ENCODE measurements at places on chromosomes 4 and X.
A peak's percentile ranks its signal among the peaks of the same experiment; 100 is the strongest.

- no peak for DNase-seq
Measured at GRCh38 chr4:11748164-11748872, 319.6 kb upstream of the HS3ST1 start.

DNA sequence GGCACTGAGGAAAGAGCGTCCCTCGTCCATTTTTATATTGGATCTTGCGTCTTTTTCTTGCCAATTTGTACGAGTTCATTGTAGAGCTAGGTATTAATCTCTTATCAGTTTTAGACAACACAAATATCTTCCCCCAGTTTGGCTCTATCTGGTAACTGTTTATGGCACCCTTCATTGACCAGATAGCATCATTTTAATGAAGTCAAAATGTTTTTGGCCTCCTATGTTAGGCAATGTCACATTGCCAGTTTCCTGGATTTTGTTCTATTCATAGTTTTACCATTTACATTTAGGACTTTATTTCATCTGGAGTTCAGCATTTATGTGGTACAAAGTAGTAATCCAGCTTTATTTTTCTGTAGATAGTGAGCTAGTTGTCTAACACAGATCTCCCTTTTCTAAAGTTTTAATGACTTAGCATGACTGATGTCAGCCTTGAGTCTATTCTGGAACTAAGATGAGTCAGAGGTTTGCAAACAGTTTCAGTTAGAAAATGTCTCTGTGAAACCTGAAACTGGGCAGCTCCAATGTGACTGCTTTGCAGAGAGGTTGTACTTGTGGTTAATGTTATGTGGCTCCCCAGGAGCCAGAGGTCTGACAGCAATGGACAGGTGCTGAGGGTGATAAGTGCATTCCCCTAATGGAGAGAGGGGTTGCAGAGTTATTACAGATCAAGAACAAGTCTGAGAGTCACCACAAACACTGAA, 5.3 kb upstream of the STBD1 start:
- peak; percentile 72 for DNase-seq

- DNase-seq = no peak
Measured at GRCh38 chr4:69753686-69754085, 6.7 kb downstream of the SULT1B1 start.

DNA sequence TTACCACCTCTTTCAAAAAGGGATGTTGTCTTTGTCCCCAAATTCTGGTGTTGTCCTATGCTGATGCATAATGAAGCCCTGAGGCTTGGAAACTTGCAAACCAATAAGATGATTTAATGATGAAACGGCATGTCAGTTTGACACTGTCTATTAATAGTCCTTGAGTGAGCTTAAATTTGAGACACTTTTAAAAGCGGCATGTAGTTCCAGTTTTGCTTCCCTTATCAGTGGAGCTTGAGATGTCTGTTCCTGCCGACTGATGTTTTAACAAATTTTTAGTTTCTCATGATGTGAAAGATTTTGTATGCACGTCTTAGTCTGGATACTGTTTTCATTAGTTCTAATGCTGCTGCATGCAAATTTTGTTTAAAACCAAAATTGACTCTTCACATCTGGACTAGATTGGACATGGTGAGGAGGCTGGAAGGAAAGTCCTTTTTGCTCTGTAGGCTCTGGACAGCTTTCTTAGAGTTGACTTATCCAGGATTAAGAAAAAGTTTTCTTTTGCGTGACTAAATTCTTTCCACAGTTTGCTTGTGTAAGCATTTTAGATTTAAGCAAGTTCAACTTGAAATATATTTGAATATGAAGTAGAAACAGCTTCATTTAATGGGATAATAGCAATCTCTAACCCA, 11.7 kb downstream of the C1GALT1C1 start:
- DNase-seq = no peak

DNA sequence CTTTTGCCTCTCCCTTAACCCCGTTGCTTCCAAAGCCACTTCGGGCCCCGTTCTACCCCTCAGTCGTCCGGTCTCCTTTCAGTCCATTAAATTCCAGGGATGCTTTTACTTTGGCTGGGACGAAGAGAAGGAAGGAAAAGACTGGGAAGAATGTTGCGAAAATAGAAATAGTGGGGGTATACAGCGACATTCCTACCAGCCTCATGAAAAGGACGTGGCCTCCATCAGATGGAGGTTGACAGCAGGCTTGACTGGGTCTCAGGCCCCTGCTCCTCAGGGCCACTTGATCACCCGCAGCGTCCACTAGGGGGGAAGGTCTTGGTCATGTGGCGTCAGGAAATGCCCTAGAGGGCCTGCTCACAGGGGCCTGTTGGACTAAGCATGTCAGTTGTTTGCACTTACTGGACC, 657 bp upstream of the ANKRD50 start:
- peak; percentile 54 for DNase-seq

GRCh38 chrX:68376373-68376772, 56.9 kb downstream of the OPHN1 start:
- DNase-seq = no peak

GRCh38 chr4:130395871-130396270, 1299.9 kb downstream of the C4orf33 start:
- DNase-seq = no peak

DNA sequence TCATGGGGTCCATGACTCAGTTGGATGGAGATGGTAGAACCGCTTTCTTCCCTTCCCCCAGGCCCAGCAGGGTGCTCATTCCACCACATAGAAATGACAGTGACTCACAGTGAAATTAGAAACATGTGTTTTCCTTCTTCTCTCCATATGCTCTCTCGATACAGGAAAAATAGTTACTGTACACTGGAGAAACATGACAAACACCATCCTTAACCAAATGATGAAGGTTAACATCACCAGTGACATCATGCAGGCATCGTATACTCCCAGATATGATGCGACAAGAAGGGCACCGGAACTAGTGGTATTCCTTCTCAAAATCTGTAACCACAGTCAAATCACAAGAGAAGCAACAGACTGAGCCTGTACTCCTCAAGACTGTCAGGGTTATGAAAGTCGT, 11.7 kb upstream of the RAB40A start:
- DNase-seq = no peak

GRCh38 chrX:115344885-115345614, 55.5 kb downstream of the LUZP4 start:
- no peak for DNase-seq

DNA sequence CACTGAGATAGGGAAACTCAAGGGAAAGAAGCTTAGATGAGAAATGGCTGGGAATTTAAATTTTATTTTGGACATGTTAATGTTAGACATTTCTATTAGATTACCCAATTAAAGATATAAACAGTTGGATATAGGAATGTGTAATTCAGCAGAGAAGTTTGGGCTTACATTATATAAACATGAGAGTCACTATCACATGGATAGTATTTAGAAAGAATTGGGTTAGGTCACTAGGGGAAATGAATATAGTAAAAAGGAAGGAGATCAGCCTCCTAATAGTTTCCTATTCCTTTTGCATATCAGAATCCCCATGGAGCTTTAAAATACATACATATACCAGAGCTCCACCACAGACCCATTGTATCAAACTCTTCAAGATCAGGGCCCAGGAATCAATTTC, 19.6 kb upstream of the CXCL5 start:
- DNase-seq = no peak

DNA sequence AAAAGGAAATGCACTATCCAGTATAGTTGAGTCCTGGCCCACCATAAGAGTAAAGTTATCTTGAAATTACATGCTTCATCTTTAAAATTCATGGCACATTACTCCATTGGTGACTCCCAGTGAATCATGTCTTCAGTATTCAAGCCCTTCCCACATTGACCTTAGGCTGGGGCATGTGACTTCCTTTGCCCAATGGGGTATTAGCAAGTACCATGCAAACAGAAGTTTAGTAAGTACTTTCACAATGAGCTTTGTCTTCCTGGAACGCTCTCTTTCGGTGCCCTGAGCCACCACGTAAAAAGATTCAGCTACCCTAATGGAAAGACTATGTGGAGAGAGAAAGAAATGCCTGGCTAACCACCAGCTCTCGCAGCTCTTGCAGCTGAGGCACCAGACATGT, 235.4 kb downstream of the HNRNPD start:
- no peak for DNase-seq

GRCh38 chrX:133884430-133885394, 100.7 kb downstream of the GPC3 start:
- DNase-seq = no peak

DNA sequence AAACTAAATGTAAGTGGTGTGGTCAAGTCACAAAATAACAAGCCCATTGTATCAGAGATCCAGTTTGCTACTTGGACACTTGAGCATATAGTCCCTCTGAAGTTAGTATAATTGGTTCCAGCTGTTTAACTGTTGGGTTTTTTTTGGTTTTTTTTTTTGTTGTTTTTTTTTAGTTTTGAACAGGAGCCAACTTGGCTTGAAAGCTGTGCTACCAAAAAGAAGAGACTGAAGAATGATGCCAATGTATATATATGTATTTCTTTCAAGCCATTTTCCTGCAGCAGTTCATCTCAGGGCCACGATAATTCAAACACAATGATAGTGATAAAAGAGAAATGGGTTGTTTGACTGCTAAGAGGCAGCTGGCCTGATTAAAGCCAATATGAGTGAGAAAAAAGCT, 138.3 kb downstream of the PCDH18 start:
- DNase-seq = no peak

DNA sequence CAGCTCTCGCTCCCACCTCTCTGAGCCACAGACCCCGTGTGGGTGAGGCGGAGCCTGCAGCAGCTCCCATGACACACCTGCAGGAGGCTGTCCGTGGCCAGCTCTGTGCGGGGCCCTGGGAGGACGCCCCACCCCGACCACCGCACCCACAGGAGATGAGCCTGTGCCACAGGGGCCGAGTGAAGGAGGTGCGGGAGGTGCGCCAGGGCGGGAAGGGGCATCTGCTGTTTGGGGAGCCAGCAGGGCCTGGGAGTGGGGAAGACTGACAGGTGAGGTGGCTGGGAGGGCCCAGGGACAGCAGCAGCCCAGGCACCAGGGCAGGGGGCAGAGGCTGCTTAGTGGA, 52.0 kb downstream of the ACOX3 start:
- no peak for DNase-seq

DNA sequence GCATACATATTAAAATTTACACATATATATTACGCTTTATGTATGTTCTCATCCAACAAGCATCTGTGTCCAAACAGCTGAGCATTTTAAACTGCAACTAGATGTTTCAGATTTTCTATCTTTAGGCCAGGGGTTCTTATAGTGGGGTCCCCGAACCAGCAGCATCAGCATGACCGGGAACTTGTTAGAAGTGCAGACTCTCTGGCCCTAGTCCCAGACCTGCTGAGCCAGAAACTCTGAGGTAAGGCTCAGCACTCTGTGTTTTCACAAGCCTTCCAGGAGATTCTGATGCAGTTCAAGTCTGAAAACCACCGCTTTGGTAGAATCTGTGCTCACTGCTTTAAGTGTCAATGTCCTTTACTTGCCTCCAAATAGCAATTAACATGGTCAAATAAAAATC, 266.2 kb upstream of the CASK start:
- DNase-seq = no peak

DNA sequence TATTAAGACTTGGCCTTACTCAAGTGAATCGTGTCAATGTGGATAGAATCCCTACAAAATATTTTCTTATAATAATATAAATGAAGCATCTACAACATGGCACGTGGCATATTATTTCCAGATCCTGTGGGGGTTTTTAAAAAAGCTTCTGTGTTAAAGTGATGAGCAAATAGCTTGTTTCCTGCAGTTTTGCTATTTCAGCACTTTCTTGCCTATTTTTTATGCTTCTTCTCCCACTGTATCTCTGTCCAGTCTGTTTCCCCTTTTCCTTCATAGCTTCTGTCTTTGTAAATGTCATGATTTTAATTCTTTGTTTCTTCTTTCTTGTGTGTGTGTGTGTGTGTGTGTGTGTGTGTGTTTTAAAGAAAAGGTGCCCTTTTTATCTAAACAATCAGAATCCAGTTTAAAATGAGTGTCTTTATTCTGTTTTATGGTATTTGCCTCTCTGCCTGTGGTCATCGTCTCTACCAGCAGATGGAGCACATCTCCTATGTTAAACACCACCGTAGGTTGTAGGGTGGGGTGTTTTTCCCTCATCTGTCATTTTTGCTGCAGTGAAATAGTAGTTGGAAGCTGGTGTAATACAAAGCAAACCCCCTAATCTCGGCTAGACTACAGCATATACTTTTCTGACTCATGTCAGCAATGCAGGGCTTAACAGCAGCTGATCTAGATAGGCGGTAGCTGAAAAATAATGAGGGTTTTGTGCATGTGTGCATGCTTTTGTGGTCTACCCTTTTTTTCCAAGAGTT, 33.1 kb downstream of the FTHL17 start:
- peak; percentile 29 for DNase-seq

- DNase-seq = no peak
Measured at GRCh38 chrX:149825424-149825823, 43.7 kb downstream of the MAGEA9 start.

- no peak for DNase-seq
Measured at GRCh38 chr4:70681704-70682103, 6.6 kb upstream of the UTP3 start.

- DNase-seq = no peak
Measured at GRCh38 chr4:2330091-2331042, 68.5 kb upstream of the MXD4 start.

GRCh38 chr4:150367326-150367725, 214.6 kb upstream of the MAB21L2 start:
- DNase-seq = no peak

- DNase-seq = no peak
Measured at GRCh38 chrX:107629540-107629909, 1.2 kb downstream of the PRPS1 start.

Data from inflammatory macrophage (primary cell).